ENCODE measurements at places on chromosomes 3 and 15. TPM values are rescaled to one million over a fixed set of nuclear protein-coding genes. Genes with fewer than 3 reads are reported as not detected.

ALPK3 gene
- total RNA-seq = 0.07 TPM

SLC12A1 gene
- not detected for total RNA-seq

KCNAB1 gene
- total RNA-seq = not detected

PATL2 gene
- 0.14 TPM for total RNA-seq

GRAMD2A gene
- total RNA-seq = 0.26 TPM

IMPG2 gene
- total RNA-seq = not detected

PLCH1 gene
- total RNA-seq = 0.92 TPM

RGMA gene
- 0.49 TPM for total RNA-seq

HRH1 gene
- 6.9 TPM for total RNA-seq
